T-cell (primary cell): ENCODE measurements at places on chromosomes 3 and 15. TPM values are rescaled to one million over a fixed set of nuclear protein-coding genes. Genes with fewer than 3 reads are reported as not detected.

DNA sequence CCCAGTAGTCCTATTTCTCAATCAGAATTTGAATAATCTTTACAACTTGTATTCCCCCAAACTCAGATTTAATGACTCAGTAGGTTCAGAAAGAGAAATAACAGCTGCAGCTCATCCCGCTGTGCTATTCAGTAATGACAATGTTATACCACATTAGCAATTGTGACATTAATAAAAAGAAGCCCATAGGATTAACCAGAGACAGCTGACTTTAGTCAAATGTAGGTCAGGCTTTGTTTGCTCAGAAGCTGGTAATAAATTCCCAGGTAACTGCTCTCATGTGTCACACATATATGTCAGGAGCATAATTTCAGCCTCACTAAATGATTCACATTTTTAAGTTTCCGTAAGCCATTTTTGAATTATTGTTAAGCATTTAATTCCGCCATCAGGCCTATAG, 222.0 kb upstream of the UBE2E2 start:
- H3K27me3 ChIP-seq, result no peaks in the 10 kb centered on the region
- no peak overlapping the region for H3K27ac ChIP-seq
- no peak overlapping the region for H3K4me3 ChIP-seq
- no peaks in the 10 kb centered on the region for H3K4me1 ChIP-seq

GRCh38 chr3:31743331-31744089, 210.8 kb downstream of the STT3B start:
- no peaks in the 10 kb centered on the region for H3K4me1 ChIP-seq

- H3K27ac ChIP-seq, result peak overlapping the region; percentile 30
- H3K27me3 ChIP-seq, result no peaks in the 10 kb centered on the region
- H3K4me3 ChIP-seq, result no peak overlapping the region
Observed at GRCh38 chr3:31232055-31233025, 300.4 kb upstream of the STT3B start.

GRCh38 chr3:149145974-149146373, 16.5 kb downstream of the HPS3 start:
- no peak overlapping the region for H3K4me3 ChIP-seq
- no peak for DNase-seq
- H3K36me3 ChIP-seq, result peaks cover 41% of the 10 kb centered on the region
- H3K27me3 ChIP-seq, result no peaks in the 10 kb centered on the region

DNA sequence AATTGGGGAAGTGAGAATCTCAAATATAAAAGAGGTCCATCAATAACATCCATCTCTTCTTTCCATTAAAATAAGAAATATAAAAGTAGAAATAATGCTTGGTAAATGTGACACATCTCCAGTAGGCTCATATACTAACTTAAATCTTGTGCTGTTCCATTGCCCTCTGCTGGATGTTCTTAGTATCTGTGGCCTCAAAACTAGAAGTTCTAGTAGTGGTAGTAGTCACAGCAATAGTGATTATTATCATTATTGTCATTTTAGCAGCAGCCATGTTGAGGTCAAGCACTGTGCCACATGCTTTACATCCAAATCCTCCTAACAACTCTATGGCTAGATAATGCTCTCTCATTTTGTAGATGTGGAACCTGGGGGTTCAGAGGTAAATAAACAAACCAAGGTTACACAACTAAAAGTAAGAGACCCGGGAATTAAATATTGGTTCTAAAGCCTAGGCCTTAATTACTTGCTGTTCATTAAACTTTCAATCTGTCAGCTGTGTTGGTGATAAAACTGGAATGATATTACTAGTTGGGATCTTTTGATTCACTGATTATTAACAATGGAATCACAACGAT, 20.2 kb upstream of the BTLA start:
- peak; percentile 25 for DNase-seq
- no peak overlapping the region for H3K27ac ChIP-seq
- H3K4me3 ChIP-seq, result no peak overlapping the region
- H3K27me3 ChIP-seq, result no peaks in the 10 kb centered on the region

DNA sequence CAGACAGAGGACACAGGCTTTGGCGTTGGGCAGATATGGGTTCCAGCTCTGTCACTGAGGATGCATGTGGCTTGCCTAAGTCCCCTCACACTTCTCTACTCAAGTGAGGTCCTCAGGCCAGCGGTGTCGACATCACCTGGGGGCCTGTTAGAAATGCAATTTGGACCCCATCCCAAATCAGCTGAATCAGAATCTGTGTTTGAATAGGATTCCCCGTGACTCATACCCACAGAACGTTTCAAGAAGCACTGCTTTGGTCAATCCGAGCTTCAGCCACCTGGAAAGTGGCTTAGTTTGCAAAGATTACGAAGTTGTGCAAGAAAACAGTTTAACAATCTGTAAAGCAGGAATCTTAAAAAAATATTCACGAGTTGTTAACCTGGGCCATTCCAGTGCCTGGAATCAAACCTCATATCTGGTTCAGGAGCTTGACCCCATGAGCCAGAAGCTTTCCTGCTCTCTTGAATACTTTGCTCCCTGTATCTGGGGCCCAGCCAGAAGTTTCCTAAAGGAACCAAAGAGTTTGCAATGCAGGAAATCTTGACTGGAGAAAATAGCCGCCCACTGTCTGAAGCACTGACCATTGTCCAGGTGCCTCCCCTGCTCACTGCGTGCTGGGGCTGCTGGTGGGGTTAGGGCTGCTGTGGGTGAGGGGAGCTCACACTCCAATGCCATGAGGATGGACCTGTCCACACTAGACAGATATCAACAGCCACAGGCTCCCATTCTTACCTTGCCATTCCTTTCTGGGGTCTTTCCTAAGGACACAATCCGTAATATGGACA, 208.5 kb upstream of the LINGO1 start:
- H3K27ac ChIP-seq, result no peak overlapping the region
- DNase-seq, result no peak
- no peaks in the 10 kb centered on the region for H3K36me3 ChIP-seq
- H3K27me3 ChIP-seq, result peaks cover 45% of the 10 kb centered on the region

DNA sequence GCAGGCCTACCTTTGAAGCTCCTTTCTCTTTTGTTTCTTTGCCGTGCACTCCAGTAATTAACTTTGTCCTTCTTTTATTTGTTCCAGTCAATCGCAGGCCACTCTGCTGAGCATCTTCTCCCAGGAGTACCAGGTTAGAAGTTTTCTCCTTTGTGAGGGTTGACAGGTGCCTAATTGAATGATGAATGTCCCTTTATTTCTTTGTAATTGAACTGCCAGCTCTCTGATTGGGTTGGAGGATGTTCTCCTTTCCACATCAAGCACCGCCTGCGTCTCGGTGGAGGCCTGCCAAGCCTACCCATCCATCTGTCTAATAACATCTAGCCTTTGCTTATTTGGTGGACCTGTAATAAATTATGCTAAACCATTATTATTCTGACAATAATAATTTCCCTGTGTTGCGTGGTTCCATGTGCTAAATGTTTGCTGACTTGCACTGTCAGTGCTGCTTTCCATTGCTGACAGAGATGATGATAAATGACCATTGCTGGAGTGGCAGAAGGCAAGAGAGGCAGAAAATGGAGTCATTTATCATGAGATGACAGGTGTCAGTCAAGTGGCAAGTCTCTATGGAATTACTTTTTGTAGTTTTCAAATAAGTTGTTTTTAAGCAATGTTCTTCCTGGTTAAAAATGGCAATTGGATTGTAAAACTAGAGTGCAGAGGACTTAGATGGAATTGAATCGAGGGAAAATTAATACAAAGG, 64.9 kb downstream of the CDIN1 start:
- DNase-seq, result no peak
- no peaks in the 10 kb centered on the region for H3K4me1 ChIP-seq
- H3K27me3 ChIP-seq, result no peaks in the 10 kb centered on the region
- no peaks in the 10 kb centered on the region for H3K36me3 ChIP-seq

DNA sequence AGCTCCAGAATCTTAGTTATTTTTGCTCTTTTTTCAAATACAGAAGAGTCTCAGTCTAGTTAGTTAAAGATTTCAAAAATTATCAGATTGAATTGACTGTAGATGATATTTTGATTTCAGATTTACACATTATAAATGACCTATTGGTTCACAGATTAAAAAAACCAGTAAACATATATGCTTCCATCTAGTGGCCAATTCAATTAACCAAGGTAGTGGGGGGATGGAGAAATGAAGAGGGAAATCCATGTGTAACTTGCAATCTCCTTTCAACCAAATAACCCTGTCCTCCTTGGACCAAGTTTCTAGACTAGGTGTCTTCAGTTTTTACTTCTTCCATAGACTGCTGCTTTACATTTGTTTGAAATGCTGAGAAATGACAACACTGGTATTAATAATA, 789.8 kb downstream of the ROBO1 start:
- H3K36me3 ChIP-seq, result no peaks in the 10 kb centered on the region
- H3K27me3 ChIP-seq, result no peaks in the 10 kb centered on the region
- H3K4me3 ChIP-seq, result no peak overlapping the region
- DNase-seq, result no peak

DNA sequence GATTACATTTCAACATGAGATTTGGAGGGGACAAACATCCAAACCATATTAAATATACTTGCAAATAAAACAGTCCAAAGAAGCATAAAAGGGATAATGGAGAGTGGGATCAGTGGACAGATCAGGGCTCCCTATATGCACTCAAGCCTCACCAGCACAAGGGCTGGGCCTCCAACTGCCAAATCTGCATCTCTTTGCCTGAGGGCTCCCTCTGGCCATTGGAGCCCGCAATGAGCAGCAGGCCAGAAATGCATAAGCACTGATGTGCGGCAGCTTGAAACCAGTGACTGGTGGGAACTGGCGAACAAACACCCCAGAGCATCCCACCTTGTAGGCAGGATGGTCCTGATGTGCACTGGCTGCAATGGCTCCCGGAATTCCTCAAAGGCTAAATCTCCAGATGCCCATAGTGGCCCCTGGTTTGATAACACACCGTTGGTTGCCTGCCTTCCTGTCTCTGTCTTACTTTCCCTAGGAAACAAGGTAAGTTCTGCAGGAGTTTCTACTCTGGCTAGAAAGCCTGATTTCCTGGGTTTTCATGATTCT, 55.9 kb upstream of the POMGNT2 start:
- no peaks in the 10 kb centered on the region for H3K27me3 ChIP-seq
- DNase-seq, result no peak
- no peak overlapping the region for H3K27ac ChIP-seq
- H3K4me1 ChIP-seq, result peaks cover 18% of the 10 kb centered on the region
- H3K36me3 ChIP-seq, result no peaks in the 10 kb centered on the region

DNA sequence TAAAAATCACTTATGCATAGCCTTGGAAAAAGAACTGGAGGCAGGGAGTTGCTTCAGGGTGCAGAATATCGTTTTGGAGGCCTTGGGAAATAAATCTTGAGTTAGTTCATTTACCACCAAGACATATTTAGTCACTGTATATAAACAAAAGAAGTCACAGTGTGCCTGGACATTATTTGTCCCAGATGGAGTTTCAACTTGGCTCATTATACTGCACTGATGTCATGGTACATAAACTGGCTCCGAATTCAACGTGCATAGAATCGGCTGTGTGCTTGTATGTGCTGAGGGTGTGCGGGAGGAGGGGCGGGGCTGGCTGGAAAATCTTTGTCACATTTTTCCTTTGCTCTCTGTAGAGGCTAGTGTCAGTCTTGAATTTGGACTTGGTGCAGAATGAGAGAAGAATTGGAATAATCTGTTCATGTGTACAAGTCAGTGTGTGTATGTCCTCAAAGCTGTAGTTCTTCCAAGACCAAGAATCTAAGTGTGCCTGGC, 86.6 kb downstream of the FNDC3B start:
- no peak for DNase-seq
- H3K27me3 ChIP-seq, result no peaks in the 10 kb centered on the region
- no peak overlapping the region for H3K27ac ChIP-seq
- peaks cover 4% of the 10 kb centered on the region for H3K36me3 ChIP-seq

DNA sequence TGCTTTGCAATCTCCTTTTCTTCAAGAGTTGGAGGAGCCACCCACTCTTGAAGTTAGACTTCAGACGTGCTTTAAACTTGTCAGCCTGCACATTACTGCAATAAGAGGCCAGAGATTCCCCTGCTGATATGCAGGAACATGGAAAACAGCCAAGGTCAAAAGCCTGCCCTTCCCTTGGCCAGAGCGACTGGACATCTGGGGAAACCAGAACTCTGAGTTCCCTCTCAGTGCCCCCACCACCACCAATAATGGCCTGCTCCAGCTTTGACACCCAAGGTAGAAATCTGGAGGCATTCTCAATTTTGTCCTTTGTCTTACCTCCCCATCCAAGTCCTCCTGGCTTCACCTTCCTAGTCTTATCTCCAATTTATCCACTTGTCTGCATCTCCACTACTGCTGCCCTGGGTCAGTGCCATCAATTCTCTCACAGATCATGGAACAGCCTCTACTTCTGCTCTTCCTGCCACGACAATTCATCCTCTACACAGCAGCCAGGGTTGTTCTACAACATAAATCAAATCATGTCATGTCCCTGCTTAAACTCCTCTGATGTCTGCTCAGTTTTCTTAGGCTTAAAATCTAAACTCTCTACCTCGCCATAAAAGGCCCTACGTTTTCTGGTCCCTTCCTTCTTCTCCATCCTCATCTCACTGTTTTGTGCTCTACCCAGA, 191.6 kb upstream of the WNT5A start:
- H3K27ac ChIP-seq, result no peak overlapping the region
- DNase-seq, result no peak
- no peak overlapping the region for H3K4me3 ChIP-seq
- H3K4me1 ChIP-seq, result no peaks in the 10 kb centered on the region
- H3K27me3 ChIP-seq, result no peaks in the 10 kb centered on the region

DNA sequence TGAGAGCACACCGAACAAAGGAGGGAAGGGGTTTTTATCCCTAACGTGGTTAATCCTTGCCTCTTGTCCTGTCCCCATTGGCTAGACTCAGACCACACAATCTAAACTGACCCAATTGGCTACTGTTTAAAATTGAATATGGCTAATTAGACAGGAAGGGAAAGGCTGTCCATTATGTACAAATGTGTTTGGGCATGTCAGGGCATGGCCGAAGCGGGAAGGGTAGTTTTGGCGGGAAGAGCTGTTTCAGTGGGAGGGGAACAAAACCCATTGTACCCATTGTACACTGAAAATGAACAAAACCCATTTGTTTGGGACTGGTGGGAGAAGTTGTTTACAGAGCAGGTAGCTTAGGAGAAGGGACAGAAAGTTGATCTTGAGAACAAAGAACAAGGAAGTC, 330.9 kb upstream of the POU1F1 start:
- no peaks in the 10 kb centered on the region for H3K4me1 ChIP-seq
- DNase-seq, result no peak
- H3K4me3 ChIP-seq, result no peak overlapping the region

GRCh38 chr3:189344996-189345395, 173.2 kb downstream of the TPRG1 start:
- no peak overlapping the region for H3K4me3 ChIP-seq
- no peaks in the 10 kb centered on the region for H3K36me3 ChIP-seq
- H3K27ac ChIP-seq, result no peak overlapping the region
- no peak for DNase-seq
- H3K4me1 ChIP-seq, result no peaks in the 10 kb centered on the region

- no peaks in the 10 kb centered on the region for H3K27me3 ChIP-seq
- no peaks in the 10 kb centered on the region for H3K4me1 ChIP-seq
- no peak for DNase-seq
Observed at GRCh38 chr3:190505381-190506003, 8.4 kb upstream of the IL1RAP start.

- H3K4me3 ChIP-seq, result no peak overlapping the region
- DNase-seq, result no peak
- H3K4me1 ChIP-seq, result no peaks in the 10 kb centered on the region
- H3K27me3 ChIP-seq, result no peaks in the 10 kb centered on the region
- no peak overlapping the region for H3K27ac ChIP-seq
- no peaks in the 10 kb centered on the region for H3K36me3 ChIP-seq
Observed at GRCh38 chr15:66865622-66866611, 163.9 kb downstream of the SMAD6 start.

ZBTB47 gene
- total RNA-seq, result 0.93 TPM

EPB42 gene
- total RNA-seq, result not detected

ZNF80 gene
- 0.88 TPM for total RNA-seq

CISH gene
- 200 TPM for total RNA-seq

OR5K2 gene
- total RNA-seq, result not detected

DNASE1L3 gene
- 0.73 TPM for total RNA-seq

CLDN18 gene
- total RNA-seq, result 0.23 TPM

ICE2 gene
- 52.4 TPM for total RNA-seq

CCDC14 gene
- total RNA-seq, result 27.8 TPM
